Hippocampal formation (tissue), 2 donors: ENCODE measurements at places on chromosomes 2 and 18.
A peak's percentile ranks its signal among the peaks of the same experiment; 100 is the strongest.

DNA sequence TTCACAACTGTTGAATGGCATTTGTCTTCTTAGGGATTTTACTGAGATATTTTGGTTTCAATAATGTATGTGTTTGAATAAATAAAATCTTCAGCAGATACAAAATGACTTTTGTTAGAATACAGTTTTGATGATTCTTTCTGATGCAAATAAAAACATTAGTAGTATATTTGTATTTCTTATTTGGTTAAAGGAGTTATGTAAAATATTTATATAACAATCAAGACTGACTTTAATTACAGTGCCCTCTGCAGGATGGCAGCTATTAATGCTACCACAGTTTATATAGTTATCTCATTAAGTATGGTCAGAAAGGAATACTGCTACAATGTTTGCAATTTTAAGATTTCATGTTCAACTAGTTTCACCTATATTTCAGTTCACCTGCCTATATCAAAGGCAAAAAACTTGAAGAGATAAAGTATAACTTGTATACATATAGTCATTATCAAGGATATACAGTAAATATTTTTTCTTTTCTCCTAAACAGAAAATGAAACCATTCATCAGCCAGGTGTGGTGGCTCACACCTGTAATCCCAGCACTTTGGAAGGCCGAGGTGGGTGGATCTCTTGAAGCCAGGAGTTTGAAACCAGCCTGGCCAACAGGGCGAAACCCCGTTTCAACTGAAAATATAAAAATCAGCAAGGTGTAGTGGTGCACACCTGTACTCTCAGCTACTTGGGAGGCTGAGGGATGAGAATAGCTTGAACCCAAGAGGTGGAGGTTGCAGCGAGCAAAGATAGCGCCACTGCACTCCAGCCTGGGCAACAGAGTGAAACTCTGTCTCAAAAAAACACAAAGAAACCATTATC lies 19.8 kb downstream of the ARL5A start:
- peak; percentile 19 for DNase-seq

- no peak for DNase-seq
Observed at GRCh38 chr2:129748653-129749052, 230.8 kb upstream of the RAB6C start.

DNA sequence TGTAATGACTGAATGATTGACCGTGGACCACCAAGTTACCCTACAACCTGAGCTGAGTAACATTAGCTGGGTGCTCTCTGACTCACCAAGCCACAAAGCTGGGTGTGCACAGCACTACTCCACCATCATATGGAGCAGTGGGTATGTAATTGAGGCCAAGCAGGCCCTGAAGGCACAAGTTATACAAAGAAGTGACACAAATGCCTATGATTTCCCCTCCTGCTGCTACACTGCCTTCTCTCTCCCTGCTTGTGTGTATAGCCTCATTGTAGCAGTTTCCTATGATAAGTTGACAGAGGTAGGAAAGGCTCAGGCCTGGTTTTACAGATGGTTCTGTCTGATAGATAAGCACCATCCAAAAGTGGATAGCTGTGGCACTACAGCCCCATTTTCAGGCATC lies 1327.2 kb upstream of the DDX18 start:
- no peak for DNase-seq

DNA sequence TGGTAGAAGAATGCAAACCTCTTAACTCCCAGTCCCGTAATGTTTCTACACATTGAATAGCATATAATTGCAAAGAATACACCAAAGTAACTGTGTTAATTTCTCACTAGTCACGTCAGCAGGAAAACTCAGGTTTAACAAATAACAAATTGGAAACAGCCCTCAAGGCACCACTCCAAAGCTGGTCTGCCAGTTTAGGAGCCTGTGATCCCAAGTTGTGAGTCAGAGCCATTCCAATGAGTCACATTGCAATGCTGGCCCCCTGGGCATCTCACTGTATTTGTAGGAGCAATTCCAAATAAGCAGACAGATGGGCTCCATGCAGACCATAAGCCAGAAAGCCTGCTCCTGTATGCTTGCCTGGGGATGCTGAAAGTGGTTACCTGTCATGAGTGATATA lies 143.2 kb upstream of the SETBP1 start:
- no peak for DNase-seq

DNA sequence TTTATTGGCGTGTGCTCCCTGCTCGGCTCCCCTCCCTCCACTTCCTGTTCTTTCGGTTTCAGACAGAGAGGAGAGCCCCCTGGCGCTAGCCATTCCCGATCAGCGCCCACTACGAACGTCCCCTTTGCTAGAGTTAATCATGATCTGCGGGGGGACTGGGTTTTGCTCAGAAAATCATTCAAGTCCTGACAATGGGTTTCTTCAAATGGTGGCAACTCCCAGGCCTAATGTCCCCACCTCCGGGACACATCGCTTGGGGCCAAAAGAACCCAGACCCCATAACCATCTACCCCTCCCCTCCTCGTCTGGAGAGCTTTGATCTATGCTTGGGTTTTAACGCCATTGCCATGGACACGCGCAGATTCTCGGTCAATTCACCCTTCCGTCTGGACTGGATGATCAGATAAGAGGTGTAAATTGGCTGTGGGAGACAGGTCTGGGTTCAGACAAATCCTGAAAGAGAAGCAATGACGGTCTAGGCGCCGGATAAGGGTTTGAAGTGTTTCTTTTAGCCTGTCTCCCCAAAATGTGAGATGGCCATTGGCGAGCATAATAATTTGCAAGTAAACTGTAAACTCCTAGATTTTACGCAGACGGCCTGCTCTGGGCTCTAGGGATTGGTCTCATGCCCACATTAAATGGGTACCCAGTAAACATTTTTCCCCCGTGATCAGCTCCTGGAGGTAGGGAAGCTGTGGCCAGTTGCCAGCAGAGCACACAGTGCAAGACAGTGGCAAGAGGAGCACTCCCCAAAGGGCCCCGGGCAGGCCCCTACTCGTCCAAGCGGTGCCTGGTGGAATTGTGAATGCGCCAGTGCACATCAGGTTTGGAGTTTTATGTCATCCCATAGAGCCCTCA lies 4.7 kb downstream of the NRP2 start:
- DNase-seq: no peak

GRCh38 chr2:44459739-44460138 lies 98.0 kb downstream of the CAMKMT start:
- DNase-seq: no peak
